Fibroblast of skin of back (primary cell): ENCODE measurements at places on chromosomes 13 and 19.

- no peak for DNase-seq
These were observed 3.3 kb downstream of the AMER2 start for GRCh38 chr13:25168790-25169189.

- no peak for DNase-seq
These were observed 79.4 kb downstream of the MAP4K1 start for GRCh38 chr19:38538386-38538785.

DNA sequence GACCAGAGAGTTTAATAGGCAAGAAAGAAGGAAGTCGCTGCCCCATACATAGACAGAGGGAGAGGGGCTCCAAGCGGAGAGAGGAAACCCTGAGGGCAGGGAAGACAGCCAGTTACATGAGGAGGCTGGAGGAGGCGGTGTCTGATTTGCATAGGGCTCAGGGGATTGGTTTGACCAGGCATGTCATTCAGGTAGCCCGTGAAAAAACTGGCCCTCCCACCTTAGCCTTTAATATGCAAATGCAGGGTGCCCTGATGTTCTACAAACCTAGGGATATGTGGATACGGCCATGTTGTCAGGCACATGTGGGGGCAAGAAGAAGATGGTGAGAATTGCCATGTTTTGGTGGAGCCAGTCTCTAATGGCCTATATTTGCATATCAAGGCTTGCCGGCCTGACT, 1461.6 kb downstream of the PCDH9 start:
- DNase-seq: no peak

GRCh38 chr13:69556540-69557196, 551.0 kb upstream of the ATXN8OS start:
- DNase-seq: no peak

GRCh38 chr19:45442778-45443461, 19.2 kb upstream of the ERCC1 start:
- peak; percentile 80 for DNase-seq

DNA sequence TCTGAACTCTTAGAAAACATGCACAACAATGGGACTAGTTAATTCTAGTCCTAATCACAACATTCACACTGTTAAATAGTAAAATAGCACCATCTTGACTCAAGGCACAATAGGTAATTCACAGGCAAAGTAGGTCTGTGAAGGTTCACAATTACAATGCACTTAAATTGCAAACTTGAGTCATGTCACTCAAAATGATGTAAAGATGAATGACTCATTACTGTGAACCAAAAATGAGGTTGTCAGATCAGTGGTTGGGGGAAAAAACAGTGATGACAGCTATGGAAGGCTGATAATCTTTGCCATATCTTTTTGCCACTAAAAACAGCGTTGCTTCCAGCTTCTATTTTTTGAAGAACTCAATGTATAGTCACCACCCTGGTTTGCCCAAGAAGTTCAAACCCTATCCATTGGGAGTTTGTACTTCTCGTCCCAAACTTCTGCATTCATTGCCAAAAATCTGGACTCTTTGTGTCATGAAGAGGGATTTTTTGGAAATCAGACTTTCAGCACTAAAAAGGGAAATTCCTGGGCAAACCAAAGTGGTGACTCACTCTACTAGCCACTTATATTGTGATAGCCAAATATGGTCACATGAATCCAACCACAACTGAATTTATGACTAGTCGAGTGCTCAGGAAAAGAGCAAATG, 200.9 kb upstream of the TMTC4 start:
- DNase-seq: peak; percentile 97

- peak; percentile 56 for DNase-seq
These were observed 43.7 kb upstream of the ENOX1 start for GRCh38 chr13:43830497-43830881.

GRCh38 chr19:54231077-54231931, 8.5 kb upstream of the LILRB3 start:
- DNase-seq: peak; percentile 71

DNA sequence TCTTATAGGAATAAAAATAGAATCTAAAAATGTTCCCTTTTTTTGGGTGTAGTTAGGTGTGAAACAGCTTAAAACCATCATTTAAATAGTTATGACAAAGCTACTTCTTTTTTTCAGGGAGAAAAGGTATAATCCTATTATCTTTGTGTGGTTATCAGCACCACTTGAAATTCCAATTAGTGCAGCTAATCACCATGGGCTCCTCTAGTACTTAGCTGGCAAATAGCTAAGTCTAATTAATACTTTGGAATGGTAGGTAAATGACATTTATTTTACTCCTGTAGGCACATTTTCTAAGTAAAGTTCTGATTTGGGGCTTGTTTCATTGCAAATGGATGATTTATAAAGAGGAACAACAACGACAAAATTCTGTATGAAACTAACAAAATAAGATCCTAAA, 132.6 kb downstream of the OLFM4 start:
- no peak for DNase-seq

- peak; percentile 97 for DNase-seq
These were observed 40.6 kb upstream of the EEF1AKMT1 start for GRCh38 chr13:20814224-20814910.

DNA sequence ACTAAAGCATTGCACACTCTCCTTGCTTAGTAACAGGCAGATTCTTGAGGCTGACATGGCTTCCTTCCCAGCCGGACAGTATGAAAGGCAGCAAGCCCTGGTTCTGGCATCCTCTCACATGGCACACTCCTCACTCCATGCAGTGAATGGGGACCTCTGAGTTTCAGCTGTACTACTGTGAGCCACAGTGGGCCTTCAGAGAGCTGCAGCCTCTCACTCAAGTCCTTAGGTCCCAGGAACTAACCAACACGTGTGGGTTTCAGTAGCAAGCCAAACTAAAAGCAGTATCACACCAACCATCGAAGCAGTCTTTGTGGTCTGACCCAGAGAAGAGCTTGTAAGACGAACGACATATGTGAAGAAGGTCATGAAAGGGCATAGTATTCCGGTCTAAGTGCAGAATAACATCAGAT, 128.2 kb downstream of the TBC1D4 start:
- DNase-seq: no peak

GRCh38 chr19:5984600-5984999, 6.7 kb upstream of the RANBP3 start:
- no peak for DNase-seq

DNA sequence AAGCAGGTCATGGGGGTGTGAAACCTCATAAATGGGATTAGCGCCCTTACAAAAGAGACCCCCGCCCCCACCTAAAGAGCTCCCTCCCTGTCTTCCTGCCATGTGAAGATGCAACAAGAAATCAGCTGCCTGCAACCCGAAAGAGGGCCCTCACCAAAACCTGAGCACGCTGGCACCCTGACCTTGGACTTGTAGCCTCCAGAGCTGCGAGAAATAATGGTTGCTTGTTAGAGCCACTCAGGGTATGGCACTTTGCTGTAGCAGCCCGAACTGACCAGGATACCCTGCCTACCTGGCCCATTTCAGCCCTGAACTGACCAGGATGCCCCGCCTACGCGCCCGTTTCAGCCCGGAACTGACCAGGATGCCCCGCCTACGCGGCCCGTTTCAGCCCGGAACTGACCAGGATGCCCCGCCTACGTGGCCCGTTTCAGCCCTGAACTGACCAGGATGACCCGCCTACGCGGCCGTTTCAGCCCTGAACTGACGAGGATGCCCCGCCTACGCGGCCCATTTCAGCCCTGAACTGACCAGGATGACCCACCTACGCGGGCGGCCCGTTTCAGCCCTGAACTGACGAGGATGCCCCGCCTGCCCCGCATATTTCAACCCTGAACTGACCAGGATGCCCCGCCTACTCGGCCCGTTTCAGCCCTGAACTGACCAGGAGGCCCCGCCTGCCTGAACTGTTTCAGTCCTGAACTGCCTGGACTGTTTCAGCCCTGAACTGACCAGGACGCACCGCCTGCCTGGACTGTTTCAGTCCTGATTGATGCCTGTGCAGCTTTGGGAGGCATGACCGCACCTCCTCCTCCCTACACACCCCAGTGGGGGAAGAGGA, 120.0 kb downstream of the UQCRFS1 start:
- DNase-seq: no peak

GRCh38 chr13:45781553-45782326, 69.8 kb downstream of the SIAH3 start:
- DNase-seq: peak; percentile 11

- peak; percentile 70 for DNase-seq
These were observed at the start of gene ADAMTS10 for GRCh38 chr19:8610041-8610935. Gene ADAMTS10 (minus strand): TSS chr19:8610715. CDS start chr19:8605710, 5,005 bp downstream.
